ENCODE measurements at places on chromosomes 4 and X.

DNA sequence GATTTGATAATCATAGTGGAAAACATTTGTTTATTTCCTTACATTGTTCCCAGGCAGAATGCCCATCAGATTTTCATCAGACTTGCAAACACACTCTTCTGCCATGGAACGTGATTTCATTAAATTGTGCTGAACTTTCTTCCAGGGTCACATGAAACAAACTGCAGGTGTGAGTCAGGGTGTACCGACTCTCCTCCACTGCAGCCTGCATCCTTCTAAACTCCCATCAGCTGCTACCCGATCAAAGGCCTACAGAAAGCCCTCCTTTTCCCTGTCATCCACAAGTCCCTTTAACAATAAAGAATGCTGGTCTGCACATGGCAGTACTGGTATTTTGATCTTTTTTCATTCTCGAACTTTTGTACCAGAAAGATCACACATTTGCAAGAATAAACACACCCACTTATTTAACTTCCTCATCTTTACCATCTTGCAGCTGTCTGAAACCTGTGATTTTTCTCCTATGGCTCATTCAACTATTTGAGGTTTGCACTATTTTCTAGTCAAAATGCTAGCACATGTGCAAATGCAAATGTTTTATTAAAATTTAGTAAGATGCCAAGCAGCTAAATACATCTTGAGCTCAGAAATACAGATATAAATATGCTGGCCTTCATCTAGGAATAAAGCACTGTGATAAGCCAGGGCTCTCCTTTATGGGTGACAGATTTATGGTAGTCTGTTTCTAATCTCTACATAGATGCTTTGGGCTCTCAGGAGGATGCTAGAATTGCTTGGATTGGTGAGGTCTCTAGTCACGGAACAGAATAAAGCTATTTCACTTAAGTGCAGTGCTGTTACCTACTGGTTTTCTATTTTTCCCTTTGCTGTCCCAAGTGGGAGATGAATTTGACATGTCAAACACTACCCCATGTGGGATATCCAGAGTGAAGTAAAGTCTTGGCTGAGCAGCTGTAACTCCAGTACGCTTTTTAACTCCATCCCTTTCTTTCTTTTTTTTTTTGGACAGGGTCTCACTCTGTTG lies 25.8 kb upstream of the ARHGAP24 start:
- DNase-seq = no peak

DNA sequence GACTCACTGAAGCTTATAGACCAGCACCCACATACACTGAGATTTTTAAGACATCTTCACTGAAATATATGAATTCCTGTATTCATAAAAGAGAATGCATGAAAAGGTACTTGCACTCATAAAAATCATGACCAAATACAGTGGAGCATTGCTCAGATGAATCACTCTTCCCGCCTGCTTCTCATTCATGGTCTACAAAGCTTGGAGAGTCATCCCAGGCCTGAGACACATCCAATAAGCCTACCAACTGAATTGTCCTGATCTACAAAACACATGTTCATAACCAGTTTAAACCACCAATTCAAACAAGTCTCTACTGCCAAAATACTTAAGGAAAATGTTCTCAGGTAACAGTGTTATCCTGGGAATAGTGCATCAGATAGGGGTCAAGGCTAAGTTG lies 38.1 kb downstream of the PROM1 start:
- no peak for DNase-seq

DNA sequence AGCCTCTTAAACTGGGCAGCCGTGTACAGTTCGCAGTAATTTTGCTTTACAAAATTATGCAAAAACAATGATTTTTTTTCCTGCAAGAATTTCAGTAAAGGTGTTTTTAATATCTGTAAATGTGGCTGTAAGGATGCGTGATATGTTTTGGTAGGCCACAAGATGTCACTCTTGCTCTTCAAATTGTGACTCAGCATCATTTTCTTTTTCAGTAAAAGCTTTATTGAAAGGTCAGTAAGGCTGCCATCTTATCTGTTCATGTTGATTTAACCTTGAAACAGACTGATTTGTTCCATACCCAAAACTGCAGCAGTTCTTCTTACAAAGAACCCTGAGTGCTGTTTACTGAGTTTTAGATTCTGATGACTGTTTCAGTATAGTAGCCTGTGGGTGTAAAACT lies 39.9 kb downstream of the TXLNG start:
- DNase-seq = no peak

- DNase-seq = no peak
Measured at GRCh38 chr4:184167576-184167975, 50.1 kb downstream of the ENPP6 start.

- no peak for DNase-seq
Measured at GRCh38 chr4:8828869-8829268, 42.8 kb downstream of the HMX1 start.

DNA sequence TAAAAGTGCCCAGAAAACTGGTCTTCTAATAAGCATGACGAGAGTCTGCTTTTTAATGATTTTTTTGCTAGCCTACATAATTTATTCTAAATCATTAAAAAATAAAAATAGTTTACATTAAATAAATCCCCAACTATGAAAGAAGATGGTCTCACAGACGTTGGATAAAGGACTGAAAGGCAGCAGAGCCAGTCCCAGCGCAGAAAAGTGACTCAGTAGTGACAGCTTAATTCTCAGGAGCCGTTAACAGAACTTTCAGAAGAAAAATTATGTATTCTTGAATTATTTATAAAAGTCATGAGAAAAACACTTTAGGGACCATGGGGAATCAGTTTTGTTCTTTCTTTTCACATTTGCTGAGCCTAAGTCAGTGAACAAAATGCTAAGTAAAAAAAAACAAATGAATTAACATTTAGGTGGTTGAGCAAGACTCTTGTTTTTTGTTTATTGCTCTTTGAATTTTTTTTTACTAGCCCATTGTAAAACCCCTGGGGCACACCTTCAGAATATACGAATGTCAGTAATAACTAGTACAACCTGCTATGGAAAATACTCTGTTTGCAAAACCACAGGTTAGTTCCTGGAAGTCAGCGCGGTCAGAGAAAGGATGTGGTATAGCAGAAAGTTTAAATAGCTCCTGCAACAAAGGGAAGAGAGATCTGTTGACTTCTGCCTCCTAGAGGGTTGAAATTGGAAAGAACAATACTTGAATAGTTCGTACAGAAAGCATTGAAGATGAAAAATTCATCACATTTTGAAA lies 50.4 kb upstream of the CCDC160 start:
- no peak for DNase-seq

DNA sequence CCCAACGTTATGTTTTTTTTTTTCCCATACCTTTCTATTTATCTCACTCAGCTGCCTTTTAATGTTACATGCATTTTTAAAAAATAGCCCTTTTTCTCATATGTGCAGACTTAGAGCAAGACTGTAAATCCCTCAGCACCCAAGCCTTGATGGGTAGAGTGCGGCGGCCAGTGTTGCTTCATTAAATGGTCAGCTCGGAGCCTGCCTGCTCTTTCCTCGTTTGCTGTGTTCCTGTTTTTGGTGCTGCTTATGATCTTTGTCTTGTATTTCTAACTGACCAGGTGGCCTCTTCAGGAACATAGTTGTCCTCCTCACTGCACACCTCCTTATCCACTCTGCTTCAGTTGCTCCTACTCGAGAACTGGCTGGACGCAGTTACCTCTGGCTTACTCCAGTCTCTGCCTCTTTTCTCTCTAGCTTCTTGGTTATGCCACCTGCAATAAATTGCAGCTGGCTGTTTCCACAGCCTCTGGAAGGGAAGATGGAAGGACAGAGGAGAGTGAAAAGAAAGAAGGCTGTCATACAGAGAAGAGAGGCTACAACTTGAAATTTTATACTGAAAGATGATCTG lies 10.7 kb downstream of the RBPJ start:
- DNase-seq = no peak

GRCh38 chrX:1412551-1413161 lies 20.7 kb upstream of the SLC25A6 start:
- DNase-seq = no peak

DNA sequence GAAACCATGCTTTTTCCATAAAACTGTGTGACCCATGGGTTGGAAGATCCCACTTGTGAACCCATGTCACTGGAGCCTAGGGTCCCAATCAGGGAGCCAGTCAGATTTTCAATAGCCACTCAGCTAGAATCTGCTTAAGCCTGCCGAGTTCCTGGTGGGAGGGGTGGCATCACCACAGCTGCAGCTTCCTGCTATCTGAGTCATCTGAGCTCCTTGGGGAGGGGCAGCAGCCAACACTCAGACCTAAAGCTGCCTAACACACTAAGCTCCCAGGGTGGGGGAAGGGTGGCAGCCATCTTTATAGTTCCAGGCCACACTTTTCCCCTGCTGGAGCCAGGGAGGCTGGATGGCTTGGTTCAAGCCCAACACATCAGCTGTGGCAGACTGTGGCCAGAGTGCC lies 350.1 kb downstream of the C4orf33 start:
- no peak for DNase-seq

DNA sequence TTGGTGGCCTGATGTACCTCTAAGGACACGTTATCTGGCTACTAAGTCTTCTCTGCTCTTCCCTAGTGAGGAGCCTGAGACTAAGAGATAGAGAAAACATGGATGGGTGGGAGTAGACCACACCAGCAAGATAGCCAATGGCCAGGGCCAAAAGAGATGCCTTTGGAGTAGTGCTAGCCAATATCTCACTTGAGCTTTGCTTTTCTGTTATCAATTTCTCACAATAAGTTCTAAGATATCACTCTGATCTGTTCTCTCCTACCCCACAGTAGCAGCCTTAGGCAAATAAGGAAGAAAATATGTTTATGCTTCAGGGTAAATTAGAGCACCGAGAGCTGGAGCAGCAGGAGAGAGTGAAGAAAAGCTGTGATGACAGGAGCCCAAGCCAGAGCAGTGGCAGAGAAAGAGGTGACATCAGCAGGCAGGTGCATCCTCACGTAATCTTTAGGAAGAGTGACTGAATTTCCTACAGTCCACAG lies 343.9 kb upstream of the NOCT start:
- DNase-seq = no peak

DNA sequence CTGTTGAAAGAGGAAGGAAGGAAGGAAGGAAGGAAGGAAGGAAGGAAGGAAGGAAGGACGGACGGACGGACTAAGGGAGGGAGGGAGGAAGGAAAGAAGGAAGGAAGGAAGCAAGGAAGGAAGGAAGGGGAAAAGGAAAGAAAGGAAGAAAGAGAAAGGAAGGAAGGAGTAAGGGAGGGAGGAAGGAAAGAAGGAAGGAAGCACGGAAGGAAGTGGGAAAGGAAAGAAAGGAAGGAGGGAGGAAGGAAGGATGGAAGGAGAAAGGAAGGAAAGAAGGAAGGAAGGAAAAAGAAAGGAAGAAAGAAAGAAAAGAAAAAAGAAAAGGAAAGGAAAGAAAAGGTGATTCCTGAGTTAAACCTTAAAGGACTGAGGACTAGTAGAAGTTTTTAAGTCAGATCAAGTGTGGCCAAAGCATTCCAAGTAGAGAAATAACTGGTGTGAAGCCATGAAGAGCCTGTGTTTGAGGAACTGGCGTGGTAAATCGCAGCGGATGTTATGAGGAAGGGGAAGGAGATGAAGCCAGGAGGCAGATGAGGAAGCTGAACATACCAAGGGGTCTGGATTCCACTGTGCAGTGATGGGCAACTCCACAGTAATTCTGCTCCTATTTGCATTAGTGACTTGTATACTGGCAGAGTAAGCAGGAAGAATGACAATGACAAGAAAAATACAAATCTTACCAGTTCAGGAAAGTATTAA lies 163.5 kb downstream of the MGST2 start:
- no peak for DNase-seq

GRCh38 chr4:76301068-76301774 lies 5.3 kb upstream of the STBD1 start:
- DNase-seq = no peak

DNA sequence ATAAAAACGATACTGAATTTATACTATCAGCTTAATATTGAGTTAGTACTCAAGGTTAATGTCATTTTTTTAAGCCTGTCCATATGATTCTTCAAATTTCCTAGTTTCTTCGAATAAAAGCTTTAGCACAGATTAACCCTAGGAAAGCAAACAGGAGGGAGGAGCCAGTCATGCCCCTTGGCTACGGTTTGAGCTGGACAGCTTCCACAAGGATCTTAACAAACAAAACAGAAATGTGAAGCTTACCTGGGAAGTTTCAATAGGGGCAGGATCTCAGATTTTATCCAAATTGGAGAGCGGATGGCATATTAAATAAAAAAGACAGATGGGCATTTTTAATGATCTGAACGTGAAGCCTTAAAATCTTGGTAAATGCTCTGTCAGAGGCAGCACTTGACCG lies 2.3 kb downstream of the NWD2 start:
- DNase-seq = no peak

GRCh38 chrX:128816919-128817318 lies 706.4 kb downstream of the SMARCA1 start:
- no peak for DNase-seq

DNA sequence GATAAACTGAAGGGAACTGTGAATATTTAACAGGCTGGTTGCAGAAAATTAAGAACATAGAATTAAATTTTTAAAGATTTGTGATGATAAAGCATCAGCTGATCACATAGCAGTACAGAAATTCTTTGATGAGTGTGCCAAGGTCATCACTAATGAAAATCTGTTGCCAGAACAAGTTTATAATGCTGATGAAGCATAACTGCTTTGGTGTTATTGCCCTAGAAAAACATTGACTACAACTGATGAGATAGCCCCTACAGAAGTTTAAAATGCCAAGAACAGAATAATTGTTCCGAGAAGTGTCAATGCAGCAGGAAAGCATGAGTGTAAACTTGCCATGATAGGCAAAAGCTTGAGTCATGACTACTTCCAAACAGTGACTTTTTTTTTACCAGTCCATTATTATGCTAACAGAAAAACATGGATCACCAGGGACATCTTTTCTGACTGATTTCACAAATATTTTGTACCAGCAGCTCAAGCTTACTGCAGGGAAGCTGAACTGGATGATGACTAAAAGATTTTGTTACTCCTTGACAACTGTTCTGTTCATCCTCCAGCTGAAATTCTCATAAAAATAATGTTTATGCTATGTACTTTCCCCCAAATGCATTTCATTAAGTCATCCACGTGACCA lies 1136.6 kb downstream of the FAT4 start:
- no peak for DNase-seq

DNA sequence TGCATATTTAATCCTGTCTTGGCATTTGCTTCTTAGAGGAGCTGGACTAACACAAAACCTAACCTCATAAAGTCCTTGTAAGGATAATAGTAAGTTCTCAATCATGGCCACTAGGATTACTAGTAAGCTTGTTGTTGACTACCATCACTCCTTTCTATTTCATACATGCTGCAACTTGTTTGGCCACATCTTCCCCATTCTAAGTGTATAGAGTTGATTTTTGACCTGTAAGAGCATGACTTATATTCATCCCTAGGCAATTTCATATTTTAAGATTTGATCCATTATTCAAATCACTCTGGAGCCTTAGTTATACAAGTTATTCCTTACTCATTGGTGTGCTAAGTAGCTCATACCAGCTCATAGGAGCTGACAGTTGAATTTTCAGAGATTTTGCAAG lies 109.4 kb downstream of the EFHC2 start:
- DNase-seq = no peak

GRCh38 chr4:75598390-75598789 lies 31.9 kb downstream of the CDKL2 start:
- no peak for DNase-seq

GRCh38 chrX:123108513-123109427 lies 75.3 kb upstream of the GRIA3 start:
- no peak for DNase-seq

- no peak for DNase-seq
Measured at GRCh38 chr4:68167706-68168105, 38.0 kb upstream of the TMPRSS11F start.
